ENCODE measurements at places on chromosomes 1 and 21. TPM values are rescaled to one million over a fixed set of nuclear protein-coding genes. Genes with fewer than 3 reads are reported as not detected.

DNA sequence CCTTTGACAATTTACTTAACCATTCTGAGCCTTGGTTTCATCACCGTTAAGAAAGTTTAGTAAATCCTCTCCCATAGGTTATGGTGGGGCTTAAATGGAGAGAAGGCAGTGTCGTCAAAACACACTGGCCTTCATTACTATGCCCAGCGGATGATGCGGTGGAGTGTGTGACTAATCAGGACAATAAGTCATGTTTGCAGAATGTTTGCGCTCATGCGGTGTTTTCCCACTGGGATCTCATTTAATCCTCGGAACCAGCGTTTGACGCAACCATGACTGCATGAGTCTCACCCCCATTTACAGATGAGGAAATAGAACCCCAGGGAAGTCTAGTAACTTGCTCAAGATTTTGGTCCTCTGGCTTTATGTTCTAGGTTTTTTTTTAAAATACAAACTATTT, 17.5 kb downstream of the SLC26A9 start:
- DNase-seq, result no peak

DNA sequence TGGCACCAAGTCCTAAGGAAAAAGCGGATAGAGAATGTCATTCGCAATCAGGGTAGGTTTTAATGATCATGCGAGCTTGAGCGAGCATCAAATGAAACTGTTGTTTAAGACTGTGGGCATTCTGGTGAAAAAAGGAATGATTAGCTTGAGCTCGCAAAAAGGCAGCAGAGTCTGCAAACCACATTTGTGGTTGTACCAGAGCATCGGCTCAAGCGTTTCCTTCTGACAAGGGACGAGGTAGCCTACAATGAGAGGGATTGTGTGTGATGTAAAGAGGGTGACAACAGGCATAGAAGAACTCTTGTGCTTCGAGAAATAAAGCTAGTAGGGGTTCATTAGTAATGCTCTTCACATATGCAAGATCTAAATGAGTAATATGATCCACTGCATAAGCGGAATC, 11.1 kb upstream of the CD48 start:
- no peak for DNase-seq

DNA sequence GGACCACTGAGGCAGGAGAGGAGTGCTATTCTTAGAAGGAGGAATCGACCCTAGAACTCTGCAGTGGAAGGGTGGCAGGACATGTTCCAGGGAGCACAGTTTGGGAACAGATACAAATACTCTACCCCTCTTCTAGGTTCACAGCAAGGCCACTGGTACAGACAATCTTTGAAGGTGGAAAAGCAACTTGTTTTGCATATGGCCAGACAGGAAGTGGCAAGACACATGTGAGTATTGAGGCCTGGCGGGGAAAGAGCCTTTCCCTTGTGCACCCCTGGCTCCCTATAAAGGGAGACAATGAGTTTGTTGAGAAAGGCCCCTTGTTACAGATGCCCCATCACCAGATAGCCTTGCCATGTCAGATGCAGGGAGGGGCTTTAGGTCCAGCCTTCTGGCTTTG, 17.8 kb downstream of the KIF2C start:
- DNase-seq, result no peak

- DNase-seq, result no peak
Observed at GRCh38 chr1:153292185-153292584, 20.6 kb downstream of the PGLYRP3 start.

DNA sequence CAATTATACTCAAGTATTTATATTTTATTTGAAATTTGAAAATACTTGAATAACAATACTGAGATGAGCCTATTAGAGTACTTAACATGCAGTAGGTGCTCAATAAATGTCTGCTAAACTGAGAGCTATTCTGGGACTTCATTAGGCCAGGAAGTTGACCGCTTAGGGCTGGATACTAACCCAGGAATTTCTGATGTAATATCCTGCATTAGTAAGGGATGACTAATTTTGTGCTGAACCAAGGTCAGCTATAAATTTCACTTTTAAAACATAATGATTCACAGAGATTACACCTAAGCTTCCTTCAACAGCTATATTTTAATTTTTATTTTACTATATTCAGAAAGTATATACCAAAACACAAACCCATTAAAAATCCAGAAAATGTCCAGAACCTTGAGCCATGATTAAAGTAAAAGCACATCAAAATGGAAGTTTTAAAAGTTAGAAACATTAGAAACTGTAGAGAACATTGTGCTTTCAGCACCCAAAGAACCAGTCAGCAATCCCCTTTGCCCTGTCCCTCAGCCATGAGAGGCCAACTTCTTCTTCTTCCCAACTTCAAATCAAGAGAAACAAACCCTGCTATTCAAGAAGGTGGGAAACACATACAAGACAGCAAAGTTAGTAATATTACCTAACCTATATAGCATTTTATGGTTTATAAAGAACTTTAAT, 35.4 kb downstream of the WNT2B start:
- DNase-seq, result no peak

- no peak for DNase-seq
Observed at GRCh38 chr1:219088778-219089557, 84.7 kb upstream of the LYPLAL1 start.

GRCh38 chr1:13864760-13865159, 164.8 kb downstream of the PRDM2 start:
- DNase-seq, result no peak

DNA sequence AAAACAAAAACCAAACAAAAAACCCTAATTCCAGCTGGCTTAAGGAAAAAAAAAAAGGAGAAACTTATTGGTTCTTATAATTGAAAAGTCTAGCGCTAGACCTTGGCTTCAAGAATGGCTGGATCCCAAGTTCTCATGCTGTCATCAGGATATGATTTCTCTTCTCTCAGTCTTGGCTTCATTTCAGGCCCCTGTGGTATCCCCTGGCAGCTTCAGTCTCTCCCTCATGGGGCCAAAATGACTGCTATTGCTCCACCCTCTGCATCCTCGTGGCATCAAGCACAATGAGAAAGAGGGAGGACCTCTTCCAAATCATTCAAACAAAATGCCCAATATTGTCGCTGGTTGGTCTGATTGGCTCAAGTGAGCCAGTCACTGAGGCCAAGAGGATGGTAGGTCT, 80.7 kb downstream of the GIPC2 start:
- DNase-seq, result no peak

GRCh38 chr21:31937303-31937702, 64.5 kb downstream of the HUNK start:
- no peak for DNase-seq

DNA sequence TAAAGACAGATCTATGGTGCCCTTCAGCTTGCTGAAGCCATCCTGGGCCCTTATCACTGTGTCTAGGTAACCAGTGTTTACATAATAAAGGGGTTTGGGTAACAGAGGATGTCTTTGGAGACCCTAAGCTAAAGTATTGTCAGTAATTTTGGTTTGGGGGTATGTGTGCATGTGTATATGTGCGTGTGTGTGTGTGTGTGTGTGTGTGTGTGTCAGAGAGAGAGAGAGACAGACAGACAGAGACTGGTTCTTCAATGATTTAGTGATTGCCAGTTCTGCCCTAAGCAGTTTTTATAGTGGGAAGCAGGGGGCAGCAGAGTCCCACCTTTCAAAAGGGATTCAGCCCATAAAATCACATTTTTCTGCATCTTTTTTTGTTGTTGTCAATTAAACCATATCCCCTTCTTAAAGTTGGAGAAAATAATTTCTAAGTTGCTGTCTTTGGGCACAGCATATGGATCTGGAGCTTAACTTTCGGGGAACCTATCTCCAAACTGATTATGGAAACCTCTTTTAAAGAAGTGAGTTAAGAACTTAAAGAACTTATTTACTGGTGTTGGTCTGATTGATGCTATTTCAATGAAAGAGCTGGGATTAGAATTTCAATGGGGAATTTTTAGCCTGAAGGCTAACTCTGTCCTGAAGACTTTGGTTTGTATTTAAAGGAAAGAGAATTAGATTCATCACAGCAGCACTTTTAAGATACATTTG, 51.1 kb downstream of the ZNF326 start:
- DNase-seq, result peak; percentile 10

- DNase-seq, result no peak
Observed at GRCh38 chr1:36133484-36133883, 8.5 kb upstream of the COL8A2 start.

- DNase-seq, result no peak
Observed at GRCh38 chr1:94339206-94339927, 78.8 kb upstream of the ABCD3 start.

GRCh38 chr1:44672254-44672955, 1.9 kb downstream of the TMEM53 start:
- DNase-seq, result peak; percentile 36

- DNase-seq, result peak; percentile 76
Observed at GRCh38 chr1:242523719-242524570, 552 bp downstream of the PLD5 start.

GRCh38 chr1:207868774-207869721, 41.9 kb downstream of the CD34 start:
- peak; percentile 85 for DNase-seq

GRCh38 chr1:26067432-26067911, at the start of gene TRIM63:
Gene TRIM63, minus strand, starts transcription at chr1:26067630. Its CDS starts 136 bp downstream, at chr1:26067494.
- no peak for DNase-seq

GRCh38 chr1:61481315-61481715, 243.6 kb downstream of the TM2D1 start:
- DNase-seq, result no peak

Gene PALMD
- total RNA-seq, result 22.5 TPM

Gene RASAL2
- total RNA-seq, result 30.2 TPM

Gene PLA2G2F
- not detected for total RNA-seq

Gene SPOCD1
- 7.8 TPM for total RNA-seq

Gene C8B
- 0.71 TPM for total RNA-seq

Gene INSRR
- total RNA-seq, result not detected

Gene SYPL2
- 3.6 TPM for total RNA-seq

Gene ACOT11
- 8.5 TPM for total RNA-seq

Gene PGBD5
- 10.1 TPM for total RNA-seq
